ENCODE measurements at places on chromosomes 13 and 19.

DNA sequence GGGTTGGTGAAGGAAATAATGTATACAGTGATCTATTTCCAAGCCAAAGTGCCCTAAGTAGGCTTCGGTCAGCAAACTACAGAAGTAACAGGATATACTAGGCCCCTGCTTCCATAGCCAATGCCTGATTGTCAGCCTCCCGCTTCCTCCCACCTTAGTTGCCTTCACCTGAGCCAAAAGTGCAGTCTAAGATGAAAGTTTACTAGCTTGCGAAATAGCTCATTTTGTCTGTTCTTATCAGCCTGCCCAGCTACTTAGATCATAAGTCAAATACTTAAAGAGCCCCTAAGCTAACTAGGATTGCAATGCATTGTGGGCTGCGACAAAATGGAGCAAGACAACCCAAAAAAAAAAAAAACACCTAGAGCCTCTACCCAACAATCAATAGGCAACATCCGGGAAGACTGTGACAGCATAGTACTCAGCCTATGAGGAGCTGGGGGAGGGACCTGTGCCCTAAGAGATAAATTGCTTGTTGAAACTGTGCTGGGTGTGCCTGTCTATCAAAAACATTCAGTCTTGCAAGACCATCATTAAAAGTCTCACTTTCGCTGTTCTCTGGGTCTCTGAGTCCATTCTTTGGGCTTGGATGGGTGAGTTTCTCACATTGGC lies 454.7 kb upstream of the TSHZ3 start:
- DNase-seq = no peak

- no peak for DNase-seq
These were observed 18.5 kb upstream of the LPAR6 start for GRCh38 chr13:48431431-48431830.

GRCh38 chr19:11453468-11454341 lies 18.3 kb downstream of the PRKCSH start:
- DNase-seq = no peak

GRCh38 chr13:106883976-106884375 lies 316.0 kb upstream of the ARGLU1 start:
- no peak for DNase-seq

GRCh38 chr13:76383676-76384461 lies 502.3 kb downstream of the KCTD12 start:
- DNase-seq = no peak

- no peak for DNase-seq
These were observed 13.2 kb downstream of the GADD45B start for GRCh38 chr19:2488942-2489731.

- DNase-seq = no peak
These were observed 52.9 kb downstream of the NDFIP2 start for GRCh38 chr13:79533781-79534400.

DNA sequence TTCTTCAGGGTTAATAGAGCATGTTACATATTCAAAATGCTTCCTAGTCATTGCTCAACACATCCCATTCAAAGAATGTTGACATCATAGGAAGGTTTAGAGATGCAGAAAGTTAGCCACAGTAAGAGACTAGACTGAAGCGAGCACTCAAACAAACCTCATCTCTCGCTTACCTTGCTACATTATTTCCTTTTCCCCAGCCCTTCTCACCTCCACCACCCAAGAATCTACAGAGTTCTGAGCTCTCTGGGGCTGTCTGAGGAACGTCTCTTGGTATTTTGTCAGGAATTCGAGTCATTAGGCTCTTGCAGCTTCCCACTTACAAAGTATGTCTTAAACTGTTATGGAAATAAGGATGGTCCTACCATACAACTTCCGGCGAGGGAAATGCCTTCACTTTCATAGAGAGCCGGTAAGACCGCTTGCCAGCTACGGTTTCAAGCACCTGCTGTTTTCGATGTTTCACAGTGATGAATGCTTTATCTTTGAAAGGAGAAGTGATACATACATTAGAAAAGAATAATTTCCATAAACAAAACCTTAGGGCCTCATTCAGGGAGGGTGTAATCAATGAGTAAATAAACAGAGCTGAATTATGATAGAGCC lies 65.1 kb downstream of the FLT1 start:
- DNase-seq = no peak

Measured in RWPE2 (cell line).